ENCODE measurements at places on chromosomes 16 and 17.

DNA sequence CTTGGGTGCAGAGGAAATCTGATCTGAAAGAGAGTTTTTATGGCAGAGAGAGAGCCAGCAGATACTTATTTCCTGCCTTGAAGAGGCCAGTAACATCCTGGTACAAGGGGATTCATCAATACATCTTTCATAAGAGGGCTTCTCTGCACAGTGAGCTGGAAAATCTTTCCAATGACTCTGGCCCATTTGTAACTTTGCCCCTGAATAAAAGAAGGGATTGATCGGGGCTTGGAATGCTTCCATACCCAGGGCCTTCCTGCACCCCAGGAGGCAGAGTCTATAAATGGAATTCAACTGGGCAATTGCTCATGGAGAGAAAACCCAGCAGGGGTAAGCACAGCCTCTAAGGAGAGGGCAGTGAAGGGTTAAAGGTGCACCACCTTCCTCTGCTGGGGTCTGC lies 163.3 kb downstream of the XYLT1 start:
- no peak for DNase-seq

DNA sequence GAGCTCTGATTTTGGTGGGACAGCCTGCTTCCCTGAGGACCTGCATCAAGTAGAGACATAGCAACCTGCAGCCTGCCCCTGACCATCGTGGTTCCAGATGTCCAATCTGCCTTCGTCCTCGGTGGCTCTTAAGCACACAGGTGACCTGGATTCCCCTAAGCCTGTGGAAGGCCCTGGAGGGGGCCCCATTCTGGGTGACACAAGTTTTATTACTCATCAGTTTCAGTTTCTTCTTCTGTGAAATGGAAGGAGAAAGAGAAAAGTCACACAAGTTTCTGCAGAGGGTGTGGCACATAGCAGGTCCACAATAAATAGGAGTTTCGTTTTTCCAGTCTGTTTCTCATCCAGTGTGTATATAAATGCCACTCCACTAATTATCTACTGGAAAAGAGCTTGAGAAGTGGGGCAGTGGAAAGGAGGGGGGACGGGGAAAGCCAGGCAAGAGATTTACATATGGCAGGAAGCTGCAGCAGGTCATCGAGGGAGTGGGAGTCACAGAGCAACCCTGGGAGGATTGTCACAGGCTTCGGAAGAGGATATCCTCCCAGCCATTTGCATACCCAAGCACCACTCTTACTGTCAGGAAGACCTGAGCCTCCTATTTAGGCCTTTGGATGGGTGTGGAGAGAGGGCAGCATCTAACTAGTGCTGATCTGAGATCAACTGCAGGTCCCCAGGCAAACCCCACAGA lies 10.0 kb upstream of the NOS2 start:
- DNase-seq = no peak

GRCh38 chr16:72256398-72257066 lies 84.6 kb upstream of the PMFBP1 start:
- DNase-seq = no peak

DNA sequence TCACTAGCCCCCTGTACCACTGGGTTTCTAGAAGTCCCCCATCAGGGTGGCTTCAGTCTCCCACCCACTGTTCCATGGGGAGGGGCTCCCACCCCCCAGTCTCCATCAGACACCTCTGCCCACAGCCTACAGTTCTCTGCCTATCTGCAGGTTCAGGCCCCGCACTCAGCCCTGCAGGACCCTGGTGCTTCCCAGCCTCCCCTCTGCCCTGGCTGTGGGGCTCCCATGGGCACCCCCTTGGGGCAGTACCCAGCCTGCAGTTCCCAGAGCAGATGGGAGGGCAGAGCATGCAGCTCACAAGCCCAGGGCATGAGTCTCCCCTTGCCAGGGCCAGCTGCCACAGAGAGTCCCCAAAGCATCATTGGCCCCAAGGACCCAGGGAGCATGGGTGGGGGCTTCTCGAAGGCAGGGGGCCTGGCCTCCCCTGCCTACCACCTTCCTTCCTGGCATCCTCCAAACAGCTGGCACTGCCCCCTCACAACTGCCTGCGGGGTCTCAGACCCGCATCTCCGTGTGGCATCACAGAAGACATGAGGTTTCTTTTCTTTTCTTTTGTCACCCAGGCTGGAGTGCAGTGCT lies 2.8 kb upstream of the MRPL28 start:
- no peak for DNase-seq

- DNase-seq = peak; percentile 48
Observed at GRCh38 chr17:37742762-37743611, 1.9 kb downstream of the HNF1B start.

DNA sequence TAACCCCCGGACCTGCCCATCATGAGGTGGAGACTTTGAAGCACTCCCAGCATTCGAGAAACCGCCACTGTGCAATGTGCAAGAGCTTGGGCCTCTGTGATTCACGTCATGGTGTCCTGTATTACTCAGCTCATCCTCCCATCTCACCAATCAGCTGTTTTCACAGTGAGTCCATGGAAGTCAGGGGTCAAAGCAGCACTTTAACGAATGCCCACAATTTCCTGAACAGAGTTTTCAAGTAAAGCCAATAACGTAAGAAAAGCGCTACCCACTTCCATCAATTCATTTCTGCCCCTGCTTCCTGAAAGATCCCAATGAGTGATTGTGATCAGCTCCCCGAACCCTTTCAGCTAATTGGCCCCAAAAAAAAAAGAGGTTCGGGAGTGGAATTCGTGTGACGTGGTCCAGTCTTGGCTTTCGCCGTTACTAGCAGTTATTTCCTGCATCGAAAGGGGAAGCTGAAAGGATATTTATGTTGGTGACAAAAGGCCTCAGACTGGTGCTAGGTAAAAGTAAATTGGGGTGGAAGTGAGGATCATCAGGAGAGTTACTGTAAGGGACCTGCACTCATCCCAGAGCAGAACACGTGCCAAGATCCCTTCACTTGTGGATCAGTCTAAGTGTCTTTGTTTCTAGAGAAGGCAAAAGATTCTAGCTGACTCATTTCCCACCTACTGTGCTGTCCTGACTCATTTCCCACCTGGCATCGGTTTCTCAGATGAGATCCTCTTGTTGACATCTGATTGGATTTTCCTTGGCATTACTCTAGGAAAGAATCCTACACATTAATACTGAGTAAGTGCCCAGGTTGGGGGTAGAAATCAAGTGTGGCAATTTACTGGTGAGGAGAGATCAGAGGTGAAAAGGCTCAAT lies 136.7 kb upstream of the NUDT7 start:
- DNase-seq = no peak

DNA sequence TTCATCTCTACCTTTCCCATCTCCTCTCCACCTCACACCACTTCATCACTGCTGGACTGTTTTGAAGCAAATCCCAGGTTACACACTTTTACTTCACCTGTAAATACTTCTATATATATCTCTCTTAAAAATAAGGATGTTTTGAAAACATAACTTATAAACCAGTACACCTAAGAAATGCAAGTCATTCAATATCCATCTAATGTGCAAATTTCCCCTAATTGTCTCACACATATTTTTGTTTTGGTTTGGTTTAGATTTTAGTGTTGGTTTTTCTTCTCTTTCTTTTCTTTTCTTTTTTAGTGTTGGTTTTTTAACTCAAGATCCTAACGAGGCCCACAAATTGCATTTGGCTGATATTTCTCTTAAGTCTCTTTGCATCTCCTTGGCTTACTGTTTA lies 17.9 kb upstream of the ZNF19 start:
- no peak for DNase-seq

DNA sequence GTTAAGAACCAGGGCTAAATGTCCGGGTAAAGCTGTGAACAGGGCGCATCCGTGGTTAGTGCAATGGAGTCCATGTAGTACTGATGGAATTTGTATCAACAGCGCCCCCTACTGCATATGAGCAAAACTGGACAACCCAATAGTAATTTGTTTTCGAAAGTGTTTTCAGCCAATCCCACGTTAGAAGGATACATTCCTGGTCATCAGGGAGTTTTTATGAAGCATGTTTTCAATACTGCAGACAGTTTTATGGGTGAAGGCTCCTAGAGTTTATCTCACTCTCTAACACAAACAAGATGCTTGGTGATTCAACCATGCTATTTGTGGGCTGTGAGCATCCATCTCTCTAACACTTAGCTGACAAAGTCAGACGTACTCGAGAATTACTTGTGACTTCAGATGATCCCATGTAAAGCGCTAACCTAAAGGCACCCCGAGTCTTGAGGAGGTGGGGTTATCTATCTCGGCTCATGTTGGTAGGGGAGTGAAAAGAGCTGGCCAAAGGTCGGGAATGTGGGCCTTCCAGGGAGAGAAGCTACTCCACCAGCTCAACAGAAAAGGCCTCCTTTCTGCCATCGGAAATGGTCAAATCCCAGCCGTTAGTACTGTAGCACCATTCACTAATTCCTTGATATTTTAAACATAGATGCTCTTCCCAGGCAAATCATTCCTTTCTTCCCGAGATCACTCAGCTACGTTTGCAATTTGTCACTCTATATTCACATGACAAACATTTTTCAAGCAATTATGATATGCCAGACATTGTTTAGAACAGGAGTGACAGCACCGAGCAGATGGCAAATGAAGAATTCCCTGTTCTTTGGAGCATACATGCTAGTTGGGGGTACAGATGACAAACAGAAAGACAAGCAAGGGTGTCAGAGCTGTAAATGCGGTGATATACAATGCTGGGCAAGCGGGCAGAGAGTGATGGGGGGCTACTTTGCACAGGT lies 46.9 kb upstream of the HNF1B start:
- DNase-seq = peak; percentile 40

- no peak for DNase-seq
Observed at GRCh38 chr17:17873450-17873991, 36.7 kb upstream of the SREBF1 start.

GRCh38 chr16:75622761-75623605 lies at the start of gene ADAT1:
Gene ADAT1, minus strand, starts transcription at chr16:75623281. Its CDS starts 2,482 bp downstream, at chr16:75620799.
- DNase-seq = peak; percentile 99

DNA sequence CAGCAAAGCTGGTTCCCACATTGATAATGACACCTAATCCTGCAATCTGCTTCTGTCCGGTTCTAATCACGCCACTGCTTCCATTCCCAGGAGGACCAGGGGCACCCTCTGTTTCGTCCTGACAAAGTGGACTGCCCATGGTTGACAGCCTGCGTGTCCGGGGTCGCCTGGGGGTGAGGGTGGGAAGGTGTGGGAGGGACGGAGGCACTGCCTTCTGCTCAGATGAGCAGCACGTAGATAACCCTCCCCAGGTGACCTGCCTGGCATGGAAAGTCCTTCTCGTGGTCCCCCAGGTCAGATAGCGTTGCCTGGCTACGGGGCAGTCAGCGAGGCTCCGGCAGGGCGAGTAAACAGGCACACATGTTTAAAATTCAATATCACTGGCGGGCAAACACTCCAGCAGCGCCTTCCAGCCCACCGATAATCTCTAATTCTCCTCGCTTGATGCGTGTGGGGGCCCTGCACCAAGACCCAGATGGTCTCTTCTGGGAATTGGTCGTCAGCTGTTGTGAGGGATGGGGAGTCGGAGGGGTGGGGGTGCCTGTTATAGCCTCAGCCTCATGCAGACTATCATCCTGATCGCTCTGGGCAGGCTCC lies 132.2 kb downstream of the RAP1GAP2 start:
- DNase-seq = no peak

GRCh38 chr17:74857191-74857590 lies 2.5 kb downstream of the GRIN2C start:
- DNase-seq = no peak

GRCh38 chr17:51435641-51436091 lies 175.3 kb downstream of the UTP18 start:
- peak; percentile 37 for DNase-seq

DNA sequence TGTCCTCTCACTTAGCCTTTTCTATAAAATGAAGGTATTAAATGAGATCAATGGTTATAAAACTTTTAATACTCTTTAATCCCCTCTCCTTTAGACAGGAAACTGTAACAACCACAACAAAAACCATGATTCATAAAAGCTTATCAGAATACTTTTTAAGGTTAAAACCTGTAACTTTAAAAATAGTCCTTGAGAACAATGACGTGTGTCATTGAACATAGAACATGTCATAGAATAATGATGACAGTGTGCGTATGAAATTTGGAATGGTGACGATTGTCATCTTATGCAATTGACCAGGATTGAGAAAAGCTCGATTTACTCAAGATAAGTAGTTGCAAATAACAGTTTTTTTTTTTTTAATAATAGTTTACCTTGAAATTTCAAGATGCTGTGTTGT lies 94.1 kb downstream of the PLCG2 start:
- no peak for DNase-seq

DNA sequence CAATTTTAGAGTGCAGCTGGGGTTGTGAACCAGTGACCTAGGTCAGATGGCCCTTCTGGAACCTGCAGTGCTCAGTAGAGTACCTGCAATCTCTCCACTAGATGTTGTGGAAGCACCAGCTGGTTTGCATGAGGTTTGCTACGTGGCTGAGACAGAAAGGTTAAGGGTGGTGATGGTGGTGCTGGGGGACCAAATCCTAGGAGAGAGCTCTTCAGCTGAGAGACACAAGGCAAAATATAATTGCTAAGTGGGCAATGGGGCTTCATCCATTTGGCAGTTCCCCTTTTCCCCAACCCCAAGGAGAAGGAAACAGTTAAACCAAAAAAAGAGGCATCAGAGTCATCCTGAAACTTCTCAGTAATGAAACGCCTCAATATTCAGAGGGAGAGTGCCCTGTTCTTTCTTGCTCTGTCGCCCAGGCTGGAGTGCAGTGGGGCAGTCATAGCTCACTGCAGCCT lies 13.9 kb downstream of the ITPRIPL2 start:
- DNase-seq = no peak

- no peak for DNase-seq
Observed at GRCh38 chr17:29068818-29069217, 25.9 kb downstream of the PIPOX start.

DNA sequence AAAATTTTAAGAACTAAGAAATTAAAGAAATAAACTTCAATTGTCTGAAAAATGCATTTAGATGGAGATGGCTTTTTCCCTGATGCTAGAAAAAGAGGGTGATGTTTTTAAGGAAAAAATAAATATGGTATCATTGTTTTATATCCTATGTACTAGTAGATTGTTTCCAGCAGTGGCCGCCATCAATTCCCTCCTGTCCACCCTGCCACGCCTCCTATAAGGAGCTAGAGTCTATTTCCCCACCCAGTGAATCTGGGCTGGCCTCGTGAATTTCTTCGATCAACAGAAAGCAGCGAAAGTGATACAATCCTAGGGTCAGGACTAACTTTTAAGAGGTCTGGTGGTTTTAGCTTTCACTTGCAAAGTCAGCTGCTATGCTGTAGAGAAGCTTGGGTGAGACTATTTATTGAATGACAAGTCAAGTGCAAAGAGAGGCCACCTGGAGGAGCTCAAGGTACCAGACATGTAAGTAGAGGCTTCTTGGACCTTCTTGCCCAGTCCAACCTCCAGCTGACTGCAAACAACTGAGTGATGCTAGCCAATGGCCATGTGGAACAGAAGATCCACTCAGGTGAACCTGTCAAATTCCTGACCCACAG lies 80.9 kb upstream of the MTMR4 start:
- no peak for DNase-seq

- no peak for DNase-seq
Observed at GRCh38 chr17:64455993-64456885, 7.3 kb downstream of the MILR1 start.

- DNase-seq = no peak
Observed at GRCh38 chr17:82893779-82894178, 54.0 kb upstream of the ZNF750 start.

- DNase-seq = peak; percentile 95
Observed at GRCh38 chr17:65550075-65550662, 11.3 kb downstream of the AXIN2 start.
